LoVo (cell line): ENCODE measurements at places on chromosomes 12 and 14.

GRCh38 chr14:35689000-35689460 is 120.1 kb downstream of the RALGAPA1 start:
- DNase-seq: no peak

GRCh38 chr12:113310489-113310888 is 24.4 kb downstream of the SLC8B1 start:
- no peak for DNase-seq

DNA sequence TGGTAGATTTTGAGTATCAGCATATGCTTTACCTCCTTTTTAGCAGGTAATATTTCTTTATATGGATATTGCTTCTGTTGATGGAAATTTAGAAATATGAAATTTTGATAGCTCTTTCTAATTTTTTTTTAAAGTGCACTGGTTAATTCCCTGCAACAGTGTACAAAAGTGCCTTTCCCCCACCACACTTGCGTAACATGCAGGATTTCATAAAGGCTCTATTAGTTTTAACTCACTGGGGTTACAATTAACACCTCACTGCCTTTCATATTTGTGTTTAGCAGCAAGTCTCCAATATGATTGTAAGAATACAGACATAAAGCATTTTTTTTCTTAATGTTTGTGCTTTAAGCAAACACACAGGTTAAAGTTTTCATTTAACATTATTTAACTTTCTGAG is 25.6 kb downstream of the MNAT1 start:
- DNase-seq: no peak

- DNase-seq: no peak
Observed at GRCh38 chr12:53253298-53253697, 14.8 kb upstream of the ESPL1 start.

GRCh38 chr12:94570161-94570560 is 80.2 kb downstream of the TMCC3 start:
- no peak for DNase-seq

DNA sequence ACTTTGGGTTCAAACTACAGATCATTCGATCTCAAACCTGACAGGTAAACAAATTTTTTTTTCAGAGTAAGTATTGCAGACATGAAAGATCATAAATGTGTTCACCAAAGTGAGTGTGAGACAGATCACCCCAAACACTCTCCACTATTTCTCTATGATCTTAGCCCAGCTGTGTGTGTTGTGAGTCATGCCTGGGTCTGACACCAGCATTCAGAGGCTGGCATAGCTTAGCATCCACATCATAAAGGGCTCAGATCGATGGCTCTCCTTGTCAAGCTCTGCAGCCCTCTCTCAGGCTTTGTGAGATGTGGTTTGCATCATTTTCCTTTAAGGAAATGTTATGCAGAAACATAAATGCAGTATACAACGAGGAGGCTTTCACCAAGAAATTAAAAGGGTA is 164.9 kb downstream of the ETV6 start:
- no peak for DNase-seq

DNA sequence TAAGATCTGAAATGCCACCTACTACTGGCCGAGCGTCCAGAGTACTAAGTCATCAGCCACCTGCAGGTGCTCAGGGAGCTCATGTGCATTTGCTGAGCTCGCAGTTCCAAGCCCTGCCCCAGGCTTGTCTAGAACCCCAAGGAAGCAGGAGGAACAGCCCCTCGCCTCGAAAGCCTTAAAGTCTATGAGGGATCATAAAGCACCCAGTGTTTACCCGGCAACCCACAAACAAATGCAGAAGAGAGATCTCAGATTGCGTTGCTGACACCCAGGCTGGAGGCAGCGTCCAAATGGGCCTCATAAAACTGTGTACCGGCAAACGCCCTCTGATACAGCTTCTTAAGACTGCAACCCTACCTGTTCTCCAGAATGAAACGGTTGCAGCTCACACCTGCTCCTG is 6.8 kb downstream of the KDM2B start:
- DNase-seq: no peak

- no peak for DNase-seq
Observed at GRCh38 chr14:33709283-33709682, 241.6 kb downstream of the EGLN3 start.

DNA sequence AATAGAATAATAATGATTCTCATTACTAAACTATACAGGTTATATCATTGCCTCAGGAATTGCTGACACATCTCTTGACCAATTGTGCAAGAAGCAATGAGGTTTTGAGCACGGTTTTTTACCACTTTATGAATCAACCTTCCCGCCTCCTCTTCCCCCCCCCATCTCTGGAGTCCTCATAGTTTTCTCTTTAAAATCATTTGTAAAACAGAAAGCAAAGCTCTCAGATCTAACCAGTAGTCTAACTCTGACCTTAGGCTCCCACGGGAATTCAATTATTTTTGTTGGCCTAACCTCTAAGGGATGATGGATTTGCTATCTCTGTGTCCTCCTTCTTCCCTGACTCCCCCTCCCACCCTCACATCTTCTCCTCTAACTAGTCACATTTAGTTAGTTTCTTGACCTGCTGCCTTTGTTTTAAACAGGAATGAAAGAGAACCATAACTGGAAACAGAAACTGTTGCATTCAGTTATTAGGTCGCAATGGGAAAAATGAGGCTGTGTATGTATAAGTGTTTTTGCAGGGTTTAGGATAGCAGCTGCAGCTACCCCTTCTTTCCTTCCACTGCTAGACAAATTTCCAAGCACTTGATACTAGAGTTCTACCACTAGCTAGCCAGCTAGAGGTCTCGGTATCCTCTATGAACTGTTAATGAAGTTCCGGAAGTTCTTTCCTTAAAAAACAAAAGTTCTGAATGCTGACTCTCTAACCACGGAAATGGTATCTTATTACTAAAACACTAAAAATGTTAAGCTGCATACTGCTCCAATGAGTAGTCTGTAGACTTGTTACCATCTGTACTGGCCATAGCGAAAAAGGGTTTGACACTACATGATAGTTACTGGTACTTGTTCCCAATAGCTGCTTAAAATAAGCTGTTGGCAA is 65.4 kb downstream of the TAOK3 start:
- DNase-seq: no peak

- DNase-seq: no peak
Observed at GRCh38 chr14:70642303-70643235, 853 bp downstream of the TTC9 start.
